ENCODE measurements at places on chromosomes 12 and 14. TPM values are rescaled to one million over a fixed set of nuclear protein-coding genes. Genes with fewer than 3 reads are reported as not detected.

DNA sequence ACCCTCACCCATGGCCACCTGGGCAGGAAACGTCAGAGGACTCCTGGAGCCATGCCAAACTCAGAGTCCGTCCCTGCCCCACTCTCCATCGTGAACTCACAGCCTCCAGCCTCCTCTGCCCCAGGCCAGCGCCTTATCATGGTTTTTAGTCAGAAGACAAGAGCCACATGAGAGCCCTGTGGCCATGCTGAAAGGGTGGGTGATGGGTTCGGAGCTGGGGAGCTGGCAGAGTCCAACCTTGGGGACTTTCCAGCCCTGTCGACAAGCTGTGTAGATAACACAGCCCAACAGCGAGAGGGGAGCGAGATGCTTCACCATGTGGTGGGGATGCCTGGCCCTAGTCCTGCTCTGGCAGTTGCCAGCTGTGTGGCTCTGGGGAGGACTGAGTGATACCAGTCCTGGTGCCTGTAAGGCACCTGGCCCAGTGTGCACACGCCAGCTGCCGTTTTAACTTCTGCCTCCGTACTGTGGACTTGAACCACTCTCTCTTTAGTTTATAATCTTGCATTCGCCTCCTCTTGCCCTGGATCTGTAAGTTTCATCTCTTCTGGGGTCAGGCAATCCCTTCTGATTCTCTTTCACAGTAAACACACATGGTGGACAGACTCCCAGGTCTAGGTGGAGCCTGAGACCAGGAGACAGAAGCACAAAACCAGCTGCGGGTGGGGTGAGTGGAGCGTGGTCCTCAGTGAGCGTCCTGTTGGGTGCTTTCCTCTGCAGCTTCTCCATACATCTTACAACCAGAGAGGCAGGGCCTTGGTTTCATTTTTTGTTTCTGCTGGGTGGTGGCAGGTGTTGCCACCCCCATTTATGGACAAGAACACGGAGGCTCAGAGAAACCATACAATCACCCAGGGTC is 55.3 kb downstream of the RIN3 start:
- H3K4me3 ChIP-seq, result no peak overlapping the region

DNA sequence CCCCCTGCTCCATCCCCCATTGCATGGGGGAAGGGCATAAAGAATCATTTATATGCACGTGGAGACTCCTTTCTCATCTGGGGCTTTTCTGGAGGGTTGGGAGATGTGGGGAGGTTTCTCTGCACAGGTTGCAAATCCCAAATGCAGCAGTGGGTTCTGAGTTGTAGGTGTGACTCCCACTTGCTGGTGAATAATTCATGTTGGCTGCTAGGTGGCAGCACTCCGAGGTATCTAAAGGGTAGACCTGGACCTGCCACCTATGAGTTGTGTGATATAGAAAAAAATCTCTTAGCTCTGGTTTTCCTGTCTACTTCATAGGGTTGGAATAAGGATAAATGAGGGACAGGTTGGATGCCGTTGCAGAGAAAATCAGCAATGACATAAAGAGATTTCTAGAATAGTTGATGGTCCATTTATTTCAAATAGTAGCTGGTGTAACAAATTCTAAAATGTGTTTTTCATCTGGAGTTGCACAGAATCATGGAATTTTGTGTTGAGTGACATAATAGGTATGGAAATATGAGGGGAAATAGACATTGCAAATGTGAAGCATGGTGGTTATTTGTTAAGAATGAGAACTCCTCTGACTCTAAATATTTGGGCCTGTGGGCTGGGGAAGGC is 4.6 kb downstream of the MARCHF9 start:
- peaks cover 20% of the 10 kb centered on the region for H3K4me1 ChIP-seq
- no peak for DNase-seq
- H3K4me3 ChIP-seq, result no peak overlapping the region
- H3K36me3 ChIP-seq, result no peaks in the 10 kb centered on the region
- H3K27me3 ChIP-seq, result peaks cover 5% of the 10 kb centered on the region

GRCh38 chr12:18496156-18496555 is 234.8 kb downstream of the PIK3C2G start:
- DNase-seq, result no peak
- no peaks in the 10 kb centered on the region for H3K36me3 ChIP-seq
- H3K4me1 ChIP-seq, result no peaks in the 10 kb centered on the region
- H3K27ac ChIP-seq, result no peak overlapping the region

Gene PRB2
- total RNA-seq, result not detected

DNA sequence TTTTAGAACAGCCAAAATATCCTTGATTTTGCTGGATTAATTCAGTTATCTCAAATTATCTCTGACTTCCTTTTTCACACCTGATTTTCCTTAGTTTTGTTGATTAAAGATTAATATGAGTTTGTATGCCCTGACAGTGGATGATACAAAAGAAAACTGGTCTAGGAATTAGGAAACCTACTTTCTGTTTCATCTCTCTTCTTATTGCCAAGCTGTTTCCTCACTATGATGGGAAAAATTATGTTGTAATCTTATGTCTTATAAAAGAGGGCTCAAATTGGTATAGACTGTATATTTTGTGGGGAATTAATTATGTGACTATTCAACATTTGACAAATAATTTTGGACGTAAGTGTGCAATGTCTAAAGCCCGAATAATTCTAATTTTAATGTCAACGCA is 271.6 kb downstream of the FBXL14 start:
- H3K4me3 ChIP-seq, result no peak overlapping the region
- no peak overlapping the region for H3K27ac ChIP-seq
- H3K36me3 ChIP-seq, result no peaks in the 10 kb centered on the region
- DNase-seq, result no peak
- H3K4me1 ChIP-seq, result peaks cover 10% of the 10 kb centered on the region

Gene CCDC175
- total RNA-seq, result not detected

DNA sequence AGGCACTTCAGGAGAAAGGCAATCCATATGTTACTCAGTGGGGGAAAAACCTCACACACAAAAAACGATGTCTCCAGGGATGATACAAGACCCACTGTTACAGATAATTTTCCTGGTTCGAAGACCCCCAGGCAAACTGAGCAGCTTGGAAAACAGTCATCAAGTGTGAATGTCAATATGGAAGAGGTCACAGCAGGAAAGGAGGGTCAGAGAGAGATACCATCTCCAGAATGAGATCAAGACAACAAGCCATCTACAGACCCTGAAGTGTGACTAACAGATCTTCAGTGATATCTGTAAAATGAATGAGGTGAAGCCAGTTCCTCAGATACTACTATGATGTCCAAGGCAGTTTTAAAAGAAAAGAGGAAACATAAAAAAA is 28.6 kb downstream of the GNS start:
- peaks cover 76% of the 10 kb centered on the region for H3K36me3 ChIP-seq
- no peaks in the 10 kb centered on the region for H3K4me1 ChIP-seq
- DNase-seq, result no peak
- no peaks in the 10 kb centered on the region for H3K27me3 ChIP-seq
- H3K27ac ChIP-seq, result peak overlapping the region; percentile 66

DNA sequence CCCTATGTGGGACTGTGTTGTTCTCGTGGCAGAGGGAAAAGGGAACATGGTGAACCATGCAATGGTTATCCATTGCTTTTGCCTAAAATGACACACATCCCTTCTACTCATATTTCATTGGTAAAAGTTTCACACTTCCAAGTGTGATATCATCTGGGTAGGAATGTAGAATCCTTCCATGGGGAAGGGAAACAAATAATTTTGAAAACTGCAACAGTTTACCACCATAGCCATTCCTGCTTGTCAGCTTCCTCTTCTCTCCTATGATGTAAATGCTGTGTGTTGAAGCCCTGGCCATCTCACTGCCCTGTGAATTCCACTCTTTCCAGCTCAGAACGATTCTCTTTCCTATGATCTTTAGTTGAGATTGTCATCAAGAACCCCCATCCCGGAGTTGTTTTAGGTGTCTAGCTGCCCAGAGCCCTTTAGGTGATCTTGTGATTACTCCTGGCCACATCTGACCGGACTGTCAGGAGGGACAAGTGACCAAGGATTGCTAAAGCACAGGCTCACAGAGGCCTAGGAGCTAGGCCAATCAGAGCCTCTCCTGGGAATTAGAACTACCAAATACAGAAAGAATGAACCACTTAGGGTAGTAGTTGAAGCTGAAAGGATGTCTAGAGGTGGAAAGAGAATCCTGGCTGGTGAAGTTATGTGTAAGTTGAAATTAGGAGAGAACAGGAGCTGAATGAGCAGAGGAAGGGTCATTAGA is 84.6 kb downstream of the VCPKMT start:
- no peak overlapping the region for H3K27ac ChIP-seq
- H3K4me1 ChIP-seq, result peaks cover 7% of the 10 kb centered on the region
- H3K4me3 ChIP-seq, result no peak overlapping the region
- no peaks in the 10 kb centered on the region for H3K27me3 ChIP-seq

DNA sequence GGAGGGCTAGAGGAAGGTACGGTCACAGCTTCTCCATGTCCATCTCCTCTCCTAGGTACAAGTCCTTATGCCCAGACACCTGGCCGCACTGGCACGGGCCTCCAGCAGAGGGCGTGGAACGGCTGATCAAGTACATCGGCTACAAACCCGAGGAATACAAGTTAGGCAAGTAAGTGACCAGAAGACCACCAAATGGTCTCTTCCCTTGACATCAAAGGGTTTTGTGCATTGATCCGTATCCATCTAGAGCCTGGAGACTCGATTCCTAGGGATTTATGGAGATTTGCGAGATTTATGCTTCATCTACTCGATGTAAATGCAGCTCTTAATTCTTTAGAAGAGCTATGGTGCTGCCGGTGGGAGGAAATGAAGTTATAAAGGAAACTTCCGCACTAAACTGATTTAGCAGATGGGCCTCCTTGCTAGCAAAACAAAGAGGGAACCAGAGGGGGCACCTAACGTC is 44.2 kb downstream of the KCTD10 start:
- peak; percentile 70 for DNase-seq
- no peak overlapping the region for H3K27ac ChIP-seq
- H3K27me3 ChIP-seq, result no peaks in the 10 kb centered on the region

Gene EIF2S3B
- not detected for total RNA-seq

DNA sequence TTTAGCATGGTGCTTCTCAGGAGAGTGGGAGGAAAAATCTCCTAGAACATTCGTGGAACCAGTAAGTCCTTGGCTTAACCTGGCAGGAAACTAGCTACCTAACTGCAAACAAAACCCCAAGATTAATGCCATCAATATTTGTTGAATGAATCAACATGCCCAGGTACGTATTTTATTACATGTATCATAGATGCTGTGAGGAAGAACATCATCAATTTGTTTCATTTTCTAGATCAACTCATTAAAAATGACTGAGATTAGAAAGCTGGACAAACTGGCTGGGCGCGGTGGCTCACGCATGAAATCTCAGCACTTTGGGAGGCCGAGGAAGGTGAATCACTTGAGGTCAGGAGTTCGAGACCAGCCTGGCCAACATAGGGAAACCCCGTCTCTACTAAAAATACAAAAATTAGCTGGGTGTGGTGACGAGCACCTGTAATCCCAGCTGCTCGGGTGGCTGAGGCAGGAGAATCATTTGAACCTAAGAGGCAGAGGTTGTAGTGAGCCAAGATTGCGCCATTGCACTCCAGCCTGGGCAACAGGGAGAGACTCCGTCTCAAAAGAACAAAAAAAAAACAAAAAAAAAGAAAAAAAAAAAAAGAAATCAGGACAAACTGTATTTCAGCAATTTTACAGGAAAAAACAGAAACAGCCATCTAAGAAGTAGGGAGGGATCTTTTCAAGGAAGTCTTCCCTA is 88.7 kb downstream of the NTN4 start:
- no peaks in the 10 kb centered on the region for H3K36me3 ChIP-seq
- H3K4me1 ChIP-seq, result no peaks in the 10 kb centered on the region
- H3K27me3 ChIP-seq, result no peaks in the 10 kb centered on the region
- H3K4me3 ChIP-seq, result no peak overlapping the region

Gene KLHDC1
- total RNA-seq, result 5.6 TPM

- H3K4me1 ChIP-seq, result peaks cover 28% of the 10 kb centered on the region
- no peaks in the 10 kb centered on the region for H3K36me3 ChIP-seq
- no peak for DNase-seq
- no peaks in the 10 kb centered on the region for H3K27me3 ChIP-seq
- peak overlapping the region; percentile 83 for H3K27ac ChIP-seq
Observed at GRCh38 chr12:66269142-66269541, 33.2 kb upstream of the HELB start.

Gene AGAP2
- 5.8 TPM for total RNA-seq

- no peak overlapping the region for H3K27ac ChIP-seq
- H3K36me3 ChIP-seq, result no peaks in the 10 kb centered on the region
- no peaks in the 10 kb centered on the region for H3K27me3 ChIP-seq
- H3K4me3 ChIP-seq, result no peak overlapping the region
Observed at GRCh38 chr12:69884386-69884785, 59.4 kb downstream of the MYRFL start.

Gene NR4A1
- 36.4 TPM for total RNA-seq

Gene SRRM4
- not detected for total RNA-seq

DNA sequence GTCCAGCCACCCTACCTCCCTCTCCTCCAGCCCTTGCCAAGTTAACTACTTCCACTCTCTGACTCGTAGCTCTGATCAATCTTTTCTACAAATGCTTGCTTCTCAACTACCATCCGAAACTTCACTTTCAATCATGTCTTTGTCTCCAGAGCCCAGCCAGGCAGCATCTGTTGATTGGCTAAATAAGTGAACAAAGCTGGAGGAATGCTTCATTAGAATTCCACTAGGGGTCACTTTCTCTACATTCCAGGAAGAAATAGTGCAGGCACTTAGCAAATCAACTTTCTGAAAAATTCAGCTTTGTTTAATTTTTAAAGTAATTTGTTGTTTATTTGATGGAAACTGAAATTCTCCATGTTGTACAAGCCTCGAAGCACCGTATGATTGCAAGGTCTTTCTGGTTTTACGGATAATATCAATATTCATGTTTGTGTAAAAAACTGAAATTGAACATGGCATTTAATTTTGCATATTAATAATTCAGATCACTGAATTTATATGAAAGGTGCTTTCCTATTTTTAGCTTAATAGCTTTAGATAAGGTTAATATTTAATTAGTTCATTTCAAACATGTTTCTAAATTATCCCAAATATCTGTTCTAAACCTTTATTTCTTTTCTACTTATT is 32.4 kb upstream of the HELB start:
- H3K27ac ChIP-seq, result no peak overlapping the region
- no peak overlapping the region for H3K4me3 ChIP-seq
- no peaks in the 10 kb centered on the region for H3K36me3 ChIP-seq
- no peaks in the 10 kb centered on the region for H3K27me3 ChIP-seq

Gene FCF1
- 48.9 TPM for total RNA-seq

Gene CD9
- total RNA-seq, result 512 TPM

GRCh38 chr12:467591-467990 is 7.9 kb downstream of the B4GALNT3 start:
- no peaks in the 10 kb centered on the region for H3K4me1 ChIP-seq
- no peak overlapping the region for H3K4me3 ChIP-seq
- H3K27me3 ChIP-seq, result no peaks in the 10 kb centered on the region

DNA sequence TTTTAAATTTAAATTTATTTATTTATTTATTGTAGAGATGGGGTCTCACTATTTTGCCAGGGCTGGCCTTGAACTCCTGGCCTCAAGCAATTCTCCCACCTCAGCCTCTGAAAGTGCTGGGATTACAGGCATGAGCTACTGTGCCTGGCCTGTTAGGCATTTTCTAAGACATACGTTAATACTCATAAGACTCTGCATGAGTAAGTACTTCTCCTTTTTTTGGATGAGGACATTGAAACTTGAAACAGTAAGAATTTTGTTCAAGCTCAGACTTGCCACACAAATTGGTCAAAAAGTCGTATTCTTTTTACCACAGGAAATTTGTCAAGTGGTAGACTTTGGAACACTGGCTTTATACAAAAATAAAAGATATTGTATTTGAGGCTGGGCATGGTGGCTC is 187.4 kb upstream of the RASSF8 start:
- no peaks in the 10 kb centered on the region for H3K4me1 ChIP-seq
- no peaks in the 10 kb centered on the region for H3K36me3 ChIP-seq
- no peak for DNase-seq
- H3K27me3 ChIP-seq, result no peaks in the 10 kb centered on the region
- no peak overlapping the region for H3K27ac ChIP-seq

Data from left lung (tissue), 14 donors.